ENCODE measurements at places on chromosomes 5 and 9.

DNA sequence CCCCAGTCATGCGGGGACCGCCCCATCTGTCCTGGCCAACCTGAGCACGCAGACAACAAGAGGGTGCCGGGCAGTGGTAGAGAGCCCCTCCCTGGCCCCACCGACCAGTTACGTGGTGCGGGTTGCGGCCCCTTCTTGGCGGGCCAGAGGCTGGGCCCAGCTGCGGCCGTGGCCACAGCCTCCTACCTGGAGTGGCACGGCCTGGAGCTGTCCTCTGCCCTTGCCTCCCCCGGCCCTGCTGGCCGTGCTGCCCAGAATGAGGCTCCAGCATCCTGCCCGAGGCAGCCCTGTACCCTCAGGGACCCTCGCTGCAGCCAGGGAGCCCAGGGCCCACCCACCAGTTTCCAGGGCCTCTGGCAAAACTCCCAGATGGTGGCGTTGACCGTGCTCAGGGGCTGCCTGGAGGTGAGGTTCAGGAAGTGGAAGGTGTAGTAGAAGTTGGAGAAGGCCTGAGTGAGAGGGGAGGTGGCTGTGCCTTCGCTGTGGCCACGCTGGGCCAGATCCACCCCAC, 5.7 kb downstream of the ENTPD8 start:
- no peak for DNase-seq

DNA sequence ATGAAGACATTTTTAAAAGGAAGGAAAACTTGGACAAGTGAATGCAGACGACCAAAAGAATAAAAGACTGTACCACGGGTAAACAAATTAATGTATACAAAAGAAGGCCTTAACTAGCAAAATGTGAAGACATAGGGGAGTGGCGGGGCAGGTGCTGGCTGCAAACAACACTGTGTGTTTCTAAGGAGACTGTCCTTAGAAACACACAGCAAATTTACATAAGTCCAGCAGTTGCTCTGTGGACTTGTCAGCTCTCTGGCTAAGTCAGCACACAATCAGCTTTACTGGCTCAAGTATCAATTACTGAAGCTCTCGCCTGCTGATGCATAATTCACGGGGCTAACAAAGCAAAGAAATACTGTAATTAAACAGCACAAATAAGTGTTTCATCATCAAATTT, 24.8 kb downstream of the PTBP3 start:
- DNase-seq = peak; percentile 72

- no peak for DNase-seq
These were observed 291.9 kb downstream of the DMAC1 start for GRCh38 chr9:7507566-7508270.

DNA sequence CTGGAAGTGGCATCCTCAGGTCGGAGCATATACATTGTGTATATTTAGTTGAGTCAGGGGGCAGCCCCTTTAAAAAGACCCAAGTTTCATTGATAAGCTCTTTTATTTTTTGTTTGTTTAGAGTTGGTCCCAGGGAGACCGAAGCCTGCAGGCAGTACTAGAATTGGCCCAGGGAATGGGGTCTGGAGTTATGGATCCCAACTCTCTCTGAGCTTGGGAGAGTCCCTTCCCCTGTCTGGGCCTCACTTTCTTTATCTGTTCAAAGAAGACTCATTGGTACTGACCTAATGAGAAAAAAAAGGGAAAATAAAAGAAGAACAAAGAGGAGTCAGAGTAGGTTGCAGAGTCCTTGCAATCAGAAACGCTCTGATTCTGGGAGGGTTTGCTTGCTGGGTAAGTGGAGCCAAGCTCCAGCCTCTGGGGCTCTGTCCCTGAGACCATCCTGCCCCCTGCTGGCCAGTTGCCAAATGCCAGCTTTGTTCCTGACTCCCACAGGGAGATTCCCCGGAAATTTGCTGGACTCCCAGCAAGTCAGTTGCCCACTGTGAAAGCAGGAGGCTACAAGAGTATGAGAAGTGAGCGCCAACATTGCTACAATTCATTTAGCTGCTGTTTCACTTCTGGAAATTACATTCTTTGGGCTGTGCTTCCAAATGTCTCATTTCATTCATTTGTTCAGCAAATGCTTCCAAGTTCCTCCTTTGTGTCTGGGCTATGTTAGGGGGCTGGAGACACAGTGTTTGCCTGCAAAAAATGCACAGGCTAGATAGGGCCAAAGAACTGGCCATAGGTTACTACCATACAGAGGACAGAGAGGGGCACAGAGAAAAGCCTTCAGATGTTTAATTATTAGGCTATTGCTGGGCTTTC, 156.2 kb downstream of the MELK start:
- DNase-seq = peak; percentile 65

GRCh38 chr5:60312098-60312497, 387.9 kb downstream of the DEPDC1B start:
- DNase-seq = no peak

GRCh38 chr9:127680846-127681245, 25.9 kb upstream of the CFAP157 start:
- no peak for DNase-seq

- no peak for DNase-seq
These were observed 30.4 kb upstream of the MTMR12 start for GRCh38 chr5:32343058-32343672.

- no peak for DNase-seq
These were observed 15.2 kb downstream of the NUP214 start for GRCh38 chr9:131140550-131140949.

- no peak for DNase-seq
These were observed 23.9 kb downstream of the DCP2 start for GRCh38 chr5:113000466-113000865.
